ENCODE measurements at places on chromosomes 5 and 9. TPM values are rescaled to one million over a fixed set of nuclear protein-coding genes. Genes with fewer than 3 reads are reported as not detected.
A peak's percentile ranks its signal among the peaks of the same experiment; 100 is the strongest.

Gene MLANA
- not detected for total RNA-seq

Gene RNF183
- not detected for total RNA-seq

DNA sequence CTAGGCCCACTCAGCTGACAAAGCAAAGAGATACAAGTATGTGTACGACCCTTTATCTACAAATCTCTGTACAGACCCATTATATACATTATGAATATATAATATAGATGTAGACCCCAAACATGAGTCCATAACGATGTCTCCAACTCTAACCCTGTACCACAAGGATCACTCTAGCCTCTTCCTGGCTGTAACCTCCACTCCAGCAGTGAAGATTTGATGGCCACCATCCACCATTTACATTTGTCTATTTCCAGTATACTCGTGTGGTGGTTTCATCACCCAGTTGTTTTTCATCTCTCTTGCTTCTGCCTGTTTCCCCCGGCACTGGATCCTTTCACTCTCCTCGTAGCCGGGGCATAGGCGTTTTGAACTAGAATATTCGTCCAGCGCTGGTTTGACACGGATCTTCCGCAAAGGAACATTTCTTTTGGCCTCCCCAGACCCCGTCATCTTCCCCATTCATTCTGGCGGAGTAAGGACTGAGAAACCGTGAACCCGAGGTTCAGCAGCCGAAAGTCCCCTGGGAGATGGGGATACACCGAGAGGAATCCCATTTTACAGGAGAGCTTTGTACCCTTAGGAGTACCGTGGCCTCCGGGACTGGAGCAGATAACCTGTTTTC, 828 bp upstream of the TRIO start:
- ATAC-seq, result no peak

DNA sequence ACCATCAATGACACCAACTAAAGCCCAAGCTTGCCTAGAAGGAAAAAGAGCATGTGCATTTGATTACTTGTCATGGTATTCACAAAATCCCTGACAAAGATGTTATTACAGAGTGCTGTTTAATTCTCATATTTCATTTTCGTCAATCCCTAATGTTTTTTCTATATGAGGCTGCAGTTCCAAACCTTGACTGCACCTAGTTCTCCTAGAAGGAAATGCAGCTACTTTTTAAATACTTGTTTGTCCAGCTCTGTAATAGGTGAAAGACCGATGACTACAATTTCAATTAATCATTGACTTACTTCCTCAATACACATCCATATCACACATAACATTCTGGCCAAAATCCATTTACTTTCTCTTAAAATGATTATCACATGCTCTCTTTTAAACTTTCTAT, 28.1 kb downstream of the CEMIP2 start:
- no peak for ATAC-seq

GRCh38 chr5:134604908-134605307, 27.7 kb downstream of the SAR1B start:
- ATAC-seq, result no peak

- ATAC-seq, result no peak
Observed at GRCh38 chr5:1521671-1522600, 1.8 kb downstream of the LPCAT1 start.

GRCh38 chr9:119164716-119165115, 204.5 kb downstream of the BRINP1 start:
- ATAC-seq, result no peak

DNA sequence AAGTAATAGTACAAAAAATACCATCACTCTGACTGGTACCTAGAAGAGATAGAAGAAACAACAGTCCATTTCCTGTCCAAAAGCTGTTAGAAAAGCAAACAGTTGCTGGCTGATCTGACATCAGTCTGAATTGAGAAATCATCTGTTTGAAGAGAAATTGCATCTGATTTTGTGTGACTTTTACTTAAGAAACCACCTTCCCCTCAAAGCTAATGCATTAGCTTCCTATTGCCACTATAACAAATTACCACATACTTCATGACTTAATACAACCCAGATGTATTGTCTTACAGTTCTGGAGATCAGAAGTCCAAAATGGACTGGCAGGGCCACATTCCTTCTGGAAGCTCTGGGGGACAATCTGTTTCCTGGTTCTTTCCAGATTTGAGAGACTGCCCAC, 385.9 kb upstream of the TLE4 start:
- peak; percentile 74 for ATAC-seq

GRCh38 chr5:111227226-111227782, 3.1 kb downstream of the CAMK4 start:
- no peak for ATAC-seq
